Stimulated activated CD8-positive, alpha-beta memory T cell treated with anti-CD3 and anti-CD28 coated beads, Interleukin-2, amount 100 ng/mL, for 1 hour (primary cell): ENCODE measurements at places on chromosomes 4 and X.

- no peak for DNase-seq
Observed at GRCh38 chr4:51995647-51996220, 24.4 kb downstream of the LRRC66 start.

GRCh38 chr4:48739560-48740019, 40.5 kb downstream of the FRYL start:
- no peak for DNase-seq

GRCh38 chrX:120269373-120270035, 18.9 kb downstream of the ZBTB33 start:
- DNase-seq, result no peak

DNA sequence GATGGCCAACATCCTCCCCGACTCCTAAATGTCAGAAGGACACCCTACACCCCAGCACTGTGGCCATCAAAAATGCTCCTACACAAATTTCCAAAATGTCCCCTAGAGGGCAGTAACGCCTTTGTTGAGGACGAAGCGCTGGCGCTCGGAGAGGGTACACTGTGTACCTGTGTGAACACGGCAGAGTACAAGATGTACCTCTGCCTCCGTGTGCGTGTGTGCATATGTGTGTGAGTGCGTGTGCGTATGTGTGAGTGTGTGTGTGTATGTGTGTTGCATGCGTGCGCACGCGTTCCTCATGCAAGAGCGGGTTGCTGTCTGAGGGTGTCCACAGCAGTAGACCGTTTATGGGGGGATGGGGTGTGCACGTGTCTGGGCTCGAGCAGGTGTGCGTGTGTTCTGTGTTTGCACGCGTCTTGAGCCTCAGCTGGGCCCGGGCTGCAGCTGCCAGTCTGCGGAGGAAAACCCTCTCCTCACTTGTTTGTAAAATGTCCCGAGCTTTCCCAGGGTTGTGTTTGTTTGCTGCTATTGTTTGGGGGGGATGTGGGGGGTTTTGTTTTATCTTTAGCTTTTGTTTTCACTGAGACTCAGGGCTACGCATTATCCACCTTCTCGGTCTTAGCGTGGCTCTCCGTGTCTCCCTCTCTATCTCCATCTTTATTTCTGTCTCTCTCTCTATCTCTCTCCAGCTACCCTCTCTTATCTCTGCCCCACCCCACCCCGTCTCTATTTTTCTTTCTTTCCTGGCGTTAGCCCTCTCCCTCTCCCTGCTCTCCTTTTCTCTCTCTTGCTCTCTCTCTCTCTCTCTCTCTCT, 10.4 kb upstream of the TSPYL2 start:
- peak; percentile 33 for DNase-seq

GRCh38 chr4:152591396-152591795, 55.5 kb upstream of the FBXW7 start:
- peak; percentile 9 for DNase-seq

DNA sequence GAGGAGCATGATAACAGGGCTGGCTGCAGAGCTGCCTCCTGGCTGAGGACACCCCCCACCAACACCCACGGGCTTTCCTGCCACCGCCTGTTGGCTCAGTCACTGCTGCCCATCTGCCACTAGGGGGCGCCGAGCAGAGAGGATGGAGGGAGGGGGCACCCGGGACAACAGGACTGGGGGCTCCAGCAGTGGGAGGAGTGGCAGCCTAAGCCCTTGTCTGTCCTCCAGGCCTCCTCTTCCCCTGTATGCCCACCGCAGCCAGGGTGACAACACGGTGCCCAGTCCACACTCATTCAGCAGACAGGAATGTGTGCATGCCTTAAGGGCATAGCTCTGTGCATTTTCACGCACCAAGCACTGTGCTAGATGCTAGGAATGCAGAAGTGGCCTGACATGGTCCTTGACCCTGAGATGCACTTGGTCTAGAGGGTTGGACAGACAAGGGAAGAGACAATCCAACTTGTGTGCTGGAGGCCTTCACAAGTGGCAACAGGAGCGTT, 149.9 kb downstream of the AMMECR1 start:
- peak; percentile 22 for DNase-seq

GRCh38 chr4:294732-295131, 10.5 kb downstream of the ZNF732 start:
- DNase-seq, result no peak

DNA sequence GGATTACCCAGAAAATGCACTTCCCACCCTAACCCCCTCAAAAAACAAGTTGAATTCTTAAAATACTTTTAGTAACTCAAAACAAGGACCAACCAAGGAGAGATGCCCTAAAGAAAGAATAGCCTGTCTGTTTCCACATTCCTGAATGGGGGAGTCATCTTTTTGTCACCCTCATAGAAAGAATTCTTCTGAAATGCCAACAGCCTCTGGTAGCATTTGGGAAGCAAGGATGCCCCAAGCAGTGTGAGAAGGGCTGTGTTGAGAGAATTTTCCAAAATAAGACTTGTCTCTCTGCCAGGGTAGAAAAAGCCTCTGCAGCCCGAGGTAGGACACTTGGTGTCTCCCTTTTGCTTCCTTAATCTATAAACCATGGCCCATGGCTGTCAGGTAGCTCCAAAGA, 173.1 kb upstream of the VCX3A start:
- no peak for DNase-seq

DNA sequence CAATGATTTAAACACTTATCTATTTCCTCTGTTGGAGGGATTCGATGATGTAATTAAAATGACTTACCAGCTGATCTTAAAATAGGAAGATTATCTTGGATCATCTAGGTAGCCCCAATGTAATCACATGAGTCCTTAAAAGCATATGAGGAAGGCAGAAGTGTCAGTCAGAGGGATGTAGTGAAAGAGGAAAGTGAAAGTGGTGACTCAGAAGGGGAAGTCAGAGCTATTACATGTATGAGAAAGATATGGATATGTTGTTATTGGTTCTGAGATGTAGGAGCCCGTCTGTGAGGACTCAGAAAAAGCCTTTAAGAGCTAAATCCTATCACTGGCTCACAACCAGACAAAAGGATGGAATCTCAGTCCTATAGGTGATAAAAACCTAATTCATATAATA, 456.4 kb downstream of the DACH2 start:
- no peak for DNase-seq

GRCh38 chrX:49186125-49187027, at the start of gene PRICKLE3:
TSS of gene PRICKLE3 (minus strand) at chrX:49186373. CDS start at chrX:49186297, 76 bp downstream.
- DNase-seq, result peak; percentile 58

- DNase-seq, result no peak
Observed at GRCh38 chr4:18695733-18696527, 674.4 kb upstream of the LCORL start.

DNA sequence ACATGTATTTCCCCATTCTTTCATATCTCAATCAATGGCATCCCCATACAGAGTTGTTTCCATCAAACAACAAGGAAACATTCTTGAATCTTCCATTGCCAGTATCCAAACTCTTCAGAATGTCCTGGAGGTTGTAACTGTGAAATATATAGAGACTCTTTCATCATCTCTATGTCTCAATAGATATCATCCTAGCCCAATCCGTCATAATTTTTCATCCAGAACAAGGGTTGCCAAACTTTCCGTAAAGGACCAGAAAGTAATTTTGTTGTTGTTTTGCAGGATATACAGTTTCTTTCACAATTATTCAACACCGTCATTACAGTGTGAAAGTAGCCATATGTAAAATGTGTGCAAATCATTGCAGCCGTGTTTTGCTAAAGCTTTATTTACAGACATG, 15.2 kb upstream of the CXCL6 start:
- DNase-seq, result no peak

- DNase-seq, result no peak
Observed at GRCh38 chr4:1862055-1862911, 6.3 kb upstream of the LETM1 start.
